ENCODE measurements at places on chromosomes 11 and 22.

DNA sequence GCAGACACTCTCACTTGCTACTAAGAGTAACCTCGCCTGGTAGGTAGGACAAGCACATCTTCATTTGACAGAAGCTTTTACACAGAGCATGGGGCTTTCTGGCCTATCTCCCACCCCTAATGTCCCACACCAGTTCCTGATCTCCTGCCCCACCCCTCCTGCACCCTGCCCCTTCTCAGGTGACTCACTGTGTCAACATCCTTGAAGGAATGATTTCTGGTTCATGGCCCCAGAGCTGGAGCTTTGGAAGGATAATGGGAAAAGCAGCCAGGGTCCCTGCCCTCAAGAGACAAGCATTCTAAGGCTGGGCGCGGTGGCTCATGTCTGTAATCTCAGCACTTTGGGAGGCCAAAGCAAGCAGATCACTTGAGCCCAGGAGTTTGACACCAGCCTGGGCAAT lies 47.2 kb downstream of the LRFN4 start:
- DNase-seq: no peak

- no peak for DNase-seq
These were observed 36.7 kb upstream of the B3GNT6 start for GRCh38 chr11:76997512-76997911.

- DNase-seq: no peak
These were observed 5.4 kb upstream of the OR56A4 start for GRCh38 chr11:6012035-6012668.

- DNase-seq: no peak
These were observed 6.7 kb downstream of the SERPINH1 start for GRCh38 chr11:75568616-75569219.

DNA sequence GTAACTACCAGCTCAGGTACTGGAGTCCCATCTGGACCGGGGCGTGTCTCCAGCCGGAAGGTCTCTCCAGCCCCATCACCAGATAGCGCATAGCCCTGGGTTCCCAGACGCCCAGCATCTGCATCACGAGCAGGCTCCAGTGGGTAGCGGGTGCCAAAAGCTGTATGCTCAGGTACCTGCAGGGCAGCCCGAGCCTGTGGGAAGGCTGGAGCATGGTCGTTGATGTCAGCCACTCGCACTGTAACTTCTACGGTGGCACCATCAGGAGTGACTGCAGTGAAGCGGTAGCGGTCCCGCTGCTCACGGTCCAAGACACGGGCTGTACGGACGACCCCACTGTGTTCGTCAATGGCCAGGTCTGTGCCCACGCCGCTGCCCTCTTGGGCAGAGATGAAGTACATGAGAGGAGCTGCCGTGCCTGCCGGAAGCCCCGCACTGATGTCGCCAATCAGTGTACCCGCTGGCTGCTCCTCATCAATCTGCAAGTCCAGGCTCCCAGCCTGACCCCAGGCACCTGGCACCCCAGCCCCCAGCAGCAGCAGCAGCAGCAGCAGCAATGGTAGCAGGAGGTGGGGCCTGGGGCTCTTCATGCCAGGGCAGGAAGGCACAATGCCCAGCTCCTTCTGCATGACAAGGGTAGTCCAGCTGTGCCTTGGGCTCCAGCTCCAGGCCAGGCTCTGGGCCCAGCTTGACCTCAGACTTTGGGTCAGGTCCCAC lies 14.5 kb downstream of the DCHS1 start:
- DNase-seq: no peak

GRCh38 chr22:19626042-19626587 lies 88.2 kb upstream of the SEPTIN5 start:
- DNase-seq: no peak

DNA sequence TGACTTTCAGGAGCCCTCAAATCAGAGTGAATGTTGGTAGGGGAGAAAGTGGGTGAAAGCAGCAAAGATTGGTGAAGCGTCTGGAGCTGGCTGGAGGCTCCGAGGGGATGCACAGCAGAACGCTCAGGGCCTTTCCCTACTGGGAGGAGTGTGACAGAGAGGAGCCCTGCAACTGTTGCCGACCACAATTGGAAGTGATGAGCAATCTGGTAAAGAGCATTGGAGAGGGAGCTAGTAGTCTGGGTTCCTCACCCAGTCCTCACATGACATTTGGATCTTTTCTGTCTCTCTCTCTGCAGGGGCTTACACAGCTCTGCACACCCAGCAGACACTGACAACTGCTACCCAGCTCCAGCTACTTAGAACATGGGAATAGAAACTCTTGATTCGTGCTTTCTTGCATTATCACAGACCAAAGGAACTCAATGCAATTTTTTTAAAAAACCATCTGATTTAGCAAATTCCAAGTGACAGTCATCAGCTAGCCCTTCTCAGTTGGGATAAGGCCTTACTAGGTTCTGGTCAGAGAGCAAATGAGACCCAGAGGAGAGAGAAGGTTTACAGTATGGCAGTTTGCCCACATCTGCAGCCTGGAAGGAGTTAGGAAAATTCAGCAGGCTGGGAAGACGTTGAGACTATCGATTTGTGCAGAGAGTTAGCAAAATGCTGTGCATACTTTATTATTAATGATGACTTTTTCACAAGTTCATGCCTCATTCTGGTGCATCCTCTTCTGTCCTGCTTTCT lies 278.0 kb upstream of the PLET1 start:
- peak; percentile 16 for DNase-seq

GRCh38 chr11:110858547-110858921 lies 146.3 kb upstream of the ARHGAP20 start:
- DNase-seq: no peak

DNA sequence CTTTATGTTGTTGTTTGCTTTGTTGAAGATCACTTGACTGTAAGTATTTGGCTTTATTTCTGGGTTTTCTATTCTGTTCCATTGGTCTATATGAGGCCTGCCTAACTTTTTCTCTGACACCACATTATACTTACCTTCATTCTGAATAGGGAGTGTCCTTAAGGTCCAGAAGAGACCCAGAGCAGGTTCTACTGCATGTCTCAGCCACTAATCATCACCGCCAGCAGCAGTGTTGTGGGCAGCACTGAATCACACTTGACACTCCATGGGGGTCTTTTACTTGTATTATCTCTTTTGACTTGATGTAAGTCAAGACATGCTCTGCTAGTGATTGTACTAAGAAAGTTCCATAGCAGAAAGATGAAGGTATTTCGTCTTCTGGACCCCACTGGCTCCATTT lies 274.9 kb downstream of the TENM4 start:
- no peak for DNase-seq

GRCh38 chr22:48906216-48906835 lies 921.3 kb downstream of the BRD1 start:
- no peak for DNase-seq

DNA sequence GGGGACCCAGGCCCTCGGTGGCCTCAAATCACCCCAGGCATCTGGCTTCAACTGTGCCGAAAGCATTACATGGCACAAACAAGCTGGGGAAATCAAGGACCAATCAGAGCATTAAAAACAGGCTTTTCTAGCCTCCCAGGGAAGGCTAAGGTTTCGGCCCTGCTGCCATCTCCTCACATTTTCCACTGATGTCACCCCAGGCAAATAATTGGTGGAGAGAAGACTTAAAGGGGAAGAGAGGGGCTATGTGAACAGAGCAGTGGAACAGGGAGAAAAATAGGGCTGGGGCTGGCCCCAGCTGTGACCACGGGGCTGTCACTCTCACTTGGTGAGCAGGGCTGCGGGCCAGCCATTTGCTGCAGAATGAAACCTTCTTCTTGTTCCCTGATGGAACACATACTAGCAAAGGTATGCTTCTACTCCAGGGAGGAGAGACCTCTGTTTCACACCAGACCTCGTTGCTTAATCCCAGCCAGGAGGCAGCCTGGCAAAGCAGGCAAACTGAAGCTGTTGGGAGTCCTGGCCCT lies 581.3 kb downstream of the SOX6 start:
- no peak for DNase-seq

DNA sequence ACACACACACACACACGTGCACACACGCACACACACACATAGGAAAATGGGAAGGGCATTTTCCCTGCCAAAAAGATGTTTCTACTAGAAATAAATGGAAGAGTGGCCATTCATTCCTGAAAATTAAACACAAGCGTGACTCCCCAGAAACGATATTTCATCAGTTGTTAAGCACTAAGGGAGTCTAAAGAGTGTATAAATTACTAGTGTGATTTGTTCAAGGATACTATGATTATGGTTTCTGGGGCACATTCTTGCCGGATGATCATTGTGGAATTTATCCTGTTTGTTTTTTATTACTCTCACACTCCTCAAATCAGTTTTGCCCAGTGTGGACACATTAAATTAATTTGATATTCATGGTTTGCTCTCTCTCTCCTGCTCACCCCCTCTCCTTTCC lies 16.4 kb upstream of the AMOTL1 start:
- no peak for DNase-seq

DNA sequence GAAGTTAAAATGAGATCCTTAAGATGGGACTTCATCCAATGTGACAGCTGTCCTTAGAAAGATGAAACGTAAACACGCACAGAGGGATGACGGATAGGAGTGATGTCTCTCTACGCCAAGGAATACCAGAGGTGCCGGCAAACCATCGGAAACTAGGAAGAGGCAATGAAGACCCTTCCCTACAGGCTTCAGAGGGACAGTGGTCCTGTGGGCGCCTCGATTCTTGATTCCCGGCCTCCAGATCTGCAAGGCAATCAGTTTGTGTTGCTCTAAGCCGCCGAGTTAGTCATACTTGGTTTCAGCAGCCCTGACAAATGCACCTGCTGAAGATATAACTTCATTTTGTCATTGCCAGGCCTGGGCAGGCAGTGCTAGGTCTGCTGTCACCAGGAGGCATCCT lies 1455.1 kb downstream of the TBC1D22A start:
- no peak for DNase-seq

DNA sequence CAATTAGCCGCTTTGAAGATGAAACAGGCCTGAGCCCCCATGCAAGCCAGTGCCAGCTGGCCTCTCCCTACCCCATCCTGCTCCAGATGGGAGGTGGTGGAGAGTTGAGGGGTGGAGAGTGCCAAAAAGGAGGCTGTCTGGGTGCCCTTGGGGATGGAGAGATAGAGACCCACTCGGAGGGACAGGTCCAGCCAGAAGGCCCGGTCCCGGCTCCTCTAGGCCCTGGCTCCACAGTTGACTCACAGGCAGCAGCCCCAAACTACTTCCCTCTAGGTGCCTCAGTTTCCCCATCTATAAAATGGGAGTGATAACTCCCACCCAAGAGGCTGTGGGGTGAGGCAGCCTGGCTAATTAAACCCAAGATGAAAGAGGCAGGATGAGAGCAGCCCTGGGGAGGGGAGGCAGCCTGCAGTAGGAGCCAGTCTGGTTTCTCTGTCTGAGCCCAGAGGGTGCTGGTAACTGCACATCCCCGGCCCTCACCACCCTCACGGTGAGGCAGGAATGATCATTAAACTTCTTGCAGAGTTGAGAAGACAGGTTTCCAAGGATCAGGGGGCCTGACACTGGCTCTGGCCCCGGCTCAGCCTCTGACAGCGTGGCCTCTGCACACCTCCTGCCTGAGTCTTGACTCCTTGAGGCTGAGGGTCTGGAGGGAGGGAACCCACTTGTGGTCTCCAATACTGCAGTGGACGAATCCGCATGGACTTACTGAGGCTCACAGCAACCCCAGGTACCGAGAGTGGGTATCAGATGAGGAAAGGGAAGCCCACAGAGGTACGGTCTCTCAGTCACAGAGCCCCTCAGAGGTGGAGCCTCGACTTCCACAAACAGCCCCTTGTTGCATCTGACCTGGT lies 1.4 kb upstream of the AP5B1 start:
- DNase-seq: no peak

DNA sequence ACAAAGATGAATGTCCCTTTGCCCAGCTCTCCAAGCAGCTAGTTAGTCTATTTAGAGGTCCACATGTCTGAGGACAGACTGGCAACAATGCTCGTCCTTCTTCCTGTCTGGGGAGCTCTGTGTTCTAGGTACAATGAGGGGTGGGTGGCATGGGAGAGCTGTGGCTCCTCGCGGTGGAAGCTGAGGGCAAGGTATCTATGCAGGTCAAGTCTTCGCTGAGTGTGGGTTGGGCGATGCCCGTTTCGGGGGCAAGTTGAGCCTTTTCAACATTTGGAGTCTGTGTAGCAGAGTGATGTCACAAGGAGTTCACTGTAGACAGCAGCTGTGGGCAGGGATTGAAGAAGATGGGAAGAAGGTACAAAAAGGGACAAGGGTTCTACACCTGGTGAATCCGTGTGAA lies 163.2 kb downstream of the FEZ1 start:
- no peak for DNase-seq

DNA sequence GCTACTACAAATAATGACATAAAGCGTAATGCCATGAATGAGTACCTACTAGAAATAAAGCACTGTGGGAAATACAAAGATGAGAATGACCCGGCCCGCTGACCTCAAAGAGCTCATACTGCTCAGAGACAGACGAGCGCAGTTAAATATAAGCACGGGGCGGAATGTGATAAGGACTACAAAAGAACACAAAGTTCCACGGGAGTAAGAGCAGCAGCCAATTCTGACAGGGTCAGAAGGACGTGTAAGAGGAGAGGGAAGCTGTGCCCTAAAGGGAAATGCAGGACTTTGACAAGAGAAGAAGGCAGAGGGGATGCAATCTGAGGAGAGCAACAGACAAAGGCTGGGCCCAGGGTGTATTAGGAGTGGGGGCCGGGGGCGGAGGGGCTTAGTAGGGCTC lies 314.6 kb downstream of the LARGE1 start:
- no peak for DNase-seq

- no peak for DNase-seq
These were observed 1.2 kb upstream of the EED start for GRCh38 chr11:86243396-86243795.

GRCh38 chr11:68829581-68829980 lies 12.1 kb downstream of the CPT1A start:
- DNase-seq: no peak

- DNase-seq: no peak
These were observed 69.7 kb downstream of the ETS1 start for GRCh38 chr11:128517451-128518230.

GRCh38 chr22:35804421-35804820 lies 86.7 kb downstream of the APOL5 start:
- no peak for DNase-seq

- no peak for DNase-seq
These were observed 112.5 kb downstream of the KCNQ1OT1 start for GRCh38 chr11:2587132-2587930.

DNA sequence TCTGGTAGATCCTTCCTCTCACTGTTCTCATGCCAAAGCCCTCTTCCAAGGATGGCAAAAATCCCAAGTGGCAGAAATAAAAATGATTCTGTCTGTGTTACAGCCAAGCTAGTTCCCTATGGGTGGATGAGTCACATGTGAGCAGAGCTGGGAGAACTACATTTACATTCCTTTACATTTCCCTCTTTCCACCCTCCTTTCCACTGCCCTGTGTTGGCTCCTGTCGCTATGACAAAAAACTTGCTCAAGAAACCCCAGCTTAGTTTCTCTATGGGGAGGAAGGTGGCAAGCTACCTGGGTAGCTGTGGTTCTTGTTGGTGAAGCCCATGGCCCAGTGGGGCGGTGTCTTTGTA lies 10.2 kb upstream of the DDB2 start:
- DNase-seq: no peak

Data from stimulated activated naive CD8-positive, alpha-beta T cell treated with anti-CD3 and anti-CD28 coated beads, Interleukin-15, Interleukin-2, amounts not matched to agents 100 U/mL and 50 U/mL, for 24 hours (primary cell).